GM03348 (cell line): ENCODE measurements at places on chromosomes 1 and 21.

GRCh38 chr1:115620950-115621349 lies 20.8 kb upstream of the VANGL1 start:
- no peak for DNase-seq

GRCh38 chr1:17134034-17134433 lies 14.8 kb upstream of the PADI2 start:
- no peak for DNase-seq

DNA sequence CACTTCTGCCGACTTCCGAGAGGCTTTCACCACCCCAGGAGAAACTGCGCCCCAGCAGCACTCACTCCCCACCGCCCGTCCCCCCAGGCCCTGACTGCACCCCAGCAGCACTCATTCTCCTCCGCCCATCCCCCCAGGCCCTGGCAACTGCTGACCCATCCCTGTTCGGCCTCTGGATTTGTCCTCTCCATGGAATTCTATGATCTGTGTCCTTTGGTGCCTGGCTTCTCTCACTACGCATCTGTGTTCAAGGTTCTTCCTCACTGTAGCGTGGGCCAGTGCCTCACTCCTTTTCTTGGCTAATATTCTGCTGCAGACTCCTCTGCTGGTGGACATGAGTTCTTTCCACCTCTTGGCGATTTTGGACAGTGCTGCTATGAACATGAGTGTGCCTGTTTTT lies 121.8 kb upstream of the ARHGEF16 start:
- DNase-seq: no peak

- DNase-seq: peak; percentile 20
Observed at GRCh38 chr1:55631509-55631908, 416.3 kb upstream of the USP24 start.

- DNase-seq: peak; percentile 39
Observed at GRCh38 chr1:58576727-58577653, at the start of gene TACSTD2. TSS of gene TACSTD2 (minus strand) at chr1:58577252. CDS start at chr1:58577156, 96 bp downstream.

DNA sequence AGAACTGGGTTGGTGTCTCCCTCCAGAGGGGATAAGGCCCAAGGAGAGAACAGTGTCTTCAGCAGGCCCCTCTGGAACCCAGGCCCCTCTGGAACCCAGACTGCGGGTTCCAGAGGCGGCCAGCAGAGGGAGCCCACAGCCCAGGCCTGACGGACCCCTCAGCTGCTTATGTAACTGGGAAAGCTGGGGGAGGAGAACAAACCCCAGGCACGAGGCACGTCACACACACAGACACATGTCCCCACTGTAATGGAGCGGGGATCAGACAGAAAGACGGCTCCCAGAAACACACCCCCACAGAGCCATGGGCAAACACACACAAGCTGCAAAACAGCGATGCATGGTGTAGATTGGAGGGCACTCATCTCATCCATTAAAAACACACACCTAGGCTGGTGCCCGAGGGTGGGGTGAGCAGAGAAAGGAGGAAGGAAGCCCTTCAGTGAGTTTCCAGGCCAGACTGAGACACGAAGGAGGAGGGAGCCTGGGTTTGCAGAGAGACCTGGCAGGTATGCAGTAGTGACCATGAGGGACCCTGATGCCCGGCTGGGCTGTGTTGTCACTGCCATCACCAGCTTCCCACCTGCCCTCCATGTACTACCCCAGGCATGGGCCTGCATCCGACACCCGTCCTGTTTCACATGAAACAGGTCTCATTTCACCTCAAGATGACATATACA lies 2.8 kb upstream of the IGSF8 start:
- peak; percentile 94 for DNase-seq

- DNase-seq: no peak
Observed at GRCh38 chr1:107545056-107545577, 404.3 kb downstream of the NTNG1 start.

DNA sequence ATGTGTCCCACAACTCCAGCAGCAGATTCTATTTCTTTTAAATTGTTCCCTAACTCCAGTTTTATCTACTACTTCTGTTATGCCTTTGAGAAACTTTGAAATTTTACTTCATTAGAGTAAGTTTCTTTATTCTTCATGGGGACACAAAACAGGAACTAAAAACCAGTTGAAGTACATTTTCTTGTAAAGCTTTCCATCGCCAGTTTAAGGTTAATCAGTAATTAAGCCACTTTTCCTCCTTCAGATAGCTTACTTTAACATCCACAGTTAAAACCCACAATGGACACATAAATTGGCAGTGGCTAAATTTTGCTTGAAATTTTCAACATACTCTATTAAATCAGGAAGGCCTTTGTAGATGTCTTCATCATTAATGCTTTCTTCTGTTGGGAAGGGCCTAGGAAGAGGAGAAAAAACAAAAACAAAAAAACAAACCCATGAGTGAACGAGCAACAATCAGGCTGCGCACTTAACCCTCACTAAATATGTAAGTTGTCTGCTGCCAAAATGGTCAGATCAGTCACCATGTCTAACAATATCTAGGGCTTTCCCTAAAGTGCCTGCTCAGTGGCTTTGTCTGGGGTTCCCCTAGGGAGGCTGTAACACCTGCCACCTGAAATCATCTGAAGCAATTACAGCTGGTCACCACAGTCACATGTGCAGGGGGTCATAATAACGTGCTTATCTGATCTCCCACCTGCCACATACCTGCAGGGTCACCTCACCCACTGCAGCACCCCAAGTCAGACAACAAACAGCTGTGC lies 187.9 kb downstream of the VAV3 start:
- no peak for DNase-seq

- DNase-seq: no peak
Observed at GRCh38 chr1:183353597-183353996, 64.6 kb downstream of the NMNAT2 start.

GRCh38 chr1:223425550-223425949 lies 32.3 kb downstream of the CCDC185 start:
- peak; percentile 28 for DNase-seq

DNA sequence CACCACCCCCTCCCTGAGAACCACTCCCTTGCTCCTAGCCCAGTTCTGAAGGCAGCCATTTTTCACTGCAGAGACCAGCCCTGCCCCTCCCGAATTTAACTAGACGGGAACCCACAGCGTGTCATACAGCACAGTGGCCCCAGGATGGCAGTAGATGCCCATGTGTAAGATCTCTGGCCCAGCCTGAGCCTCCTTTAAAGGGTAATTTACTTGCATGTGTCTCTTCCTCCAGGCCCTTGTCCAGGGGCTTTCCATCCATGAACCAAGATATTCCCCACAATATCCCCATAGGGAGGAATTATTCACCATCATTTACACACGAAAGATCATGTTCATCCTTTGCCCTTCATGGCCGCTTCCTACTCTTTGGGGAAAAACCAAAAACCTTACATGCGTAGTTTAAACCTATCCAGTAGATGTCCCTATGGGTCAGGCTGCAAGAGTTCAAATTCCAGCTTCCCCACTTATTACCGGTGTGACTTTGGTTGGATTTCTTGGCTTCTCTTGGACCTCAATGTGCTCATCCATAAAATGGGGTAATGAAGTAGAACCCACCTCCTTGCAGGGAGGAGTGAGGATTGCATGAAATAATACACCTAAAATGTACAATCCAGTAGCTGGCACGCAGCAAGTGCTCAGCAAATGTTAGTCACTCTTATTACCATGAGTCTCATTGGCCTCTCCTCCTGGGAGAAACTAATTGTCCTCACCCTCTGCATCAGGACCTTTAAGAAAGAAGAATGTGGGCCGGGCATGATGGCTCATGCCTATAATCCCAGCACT lies 4.0 kb upstream of the LACTBL1 start:
- peak; percentile 91 for DNase-seq

- DNase-seq: peak; percentile 28
Observed at GRCh38 chr1:100622966-100623762, 85.2 kb downstream of the GPR88 start.

DNA sequence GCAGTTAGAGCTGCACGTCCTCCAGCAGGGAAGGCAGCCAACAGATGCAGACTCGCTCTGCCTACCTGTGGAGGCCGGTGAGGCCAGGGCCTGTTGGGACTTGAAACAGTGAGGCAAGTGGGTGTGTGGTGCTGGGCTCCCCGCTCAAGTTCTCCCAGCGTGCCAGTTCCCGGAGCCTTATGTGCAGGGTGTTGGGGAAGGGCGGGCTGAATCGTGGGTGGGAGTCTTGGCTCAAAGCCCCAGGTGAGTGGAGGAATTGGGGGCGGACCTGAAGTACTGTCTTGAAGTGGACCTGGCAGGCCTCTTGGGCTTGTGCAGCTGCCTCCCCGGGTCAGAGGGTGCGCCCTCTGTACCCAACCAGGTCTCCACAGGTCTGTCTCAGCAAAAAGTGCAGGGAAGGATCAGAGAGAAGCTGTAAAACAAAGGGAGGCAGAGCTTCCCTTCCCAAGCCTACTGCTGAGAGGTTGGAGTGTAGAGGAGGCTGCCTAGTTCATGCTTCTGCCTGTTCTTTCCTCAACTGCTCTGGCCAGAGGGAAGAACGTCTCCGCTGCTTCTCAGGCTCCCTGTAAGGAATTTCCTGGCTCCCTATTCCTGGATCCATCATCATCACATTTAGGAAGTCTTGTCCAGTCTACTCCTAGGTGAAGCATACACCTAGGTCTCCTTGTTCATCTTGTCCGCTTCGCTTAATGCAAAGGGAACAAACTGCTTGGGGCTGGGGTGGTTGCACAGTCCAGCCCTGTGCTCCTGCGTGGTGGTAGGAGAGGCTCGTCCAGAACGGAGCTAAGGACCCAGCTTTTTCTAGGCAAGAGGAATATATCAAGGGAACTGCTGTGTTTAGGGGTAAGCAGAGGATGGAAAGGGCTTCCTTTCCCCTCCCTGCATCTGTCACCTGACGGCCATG lies 14.9 kb downstream of the UTP11 start:
- DNase-seq: no peak

- no peak for DNase-seq
Observed at GRCh38 chr1:184116287-184116686, 64.8 kb downstream of the TSEN15 start.

GRCh38 chr1:87202451-87202850 lies 126.2 kb upstream of the LMO4 start:
- no peak for DNase-seq

GRCh38 chr1:29793653-29794348 lies 557.5 kb downstream of the PTPRU start:
- DNase-seq: no peak

DNA sequence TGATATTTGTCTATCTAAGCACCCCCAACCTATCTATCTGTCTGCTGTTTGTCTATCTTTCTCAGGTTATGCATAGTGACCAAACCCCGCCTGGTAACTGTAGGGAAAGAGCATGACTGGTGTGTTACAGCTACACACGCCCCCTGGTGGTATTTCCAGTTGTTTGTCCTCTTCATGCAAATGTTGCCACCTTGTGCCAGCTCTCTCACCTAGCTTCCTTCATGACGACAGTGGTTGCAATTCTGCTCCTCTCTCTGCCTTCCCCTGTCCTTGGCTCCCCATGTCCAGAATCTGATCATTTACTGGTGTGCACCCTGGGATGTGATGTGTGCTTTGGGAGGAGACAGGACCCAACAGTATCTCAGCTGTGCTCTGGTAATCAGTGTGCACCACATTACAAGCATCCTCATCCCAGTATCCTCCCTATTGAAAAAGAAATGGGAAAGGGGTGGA lies 8.1 kb upstream of the INKA2 start:
- peak; percentile 65 for DNase-seq

- no peak for DNase-seq
Observed at GRCh38 chr1:231116738-231117137, 45.1 kb upstream of the TRIM67 start.

- peak; percentile 90 for DNase-seq
Observed at GRCh38 chr21:43975469-43976098, 36.5 kb upstream of the TRAPPC10 start.

- DNase-seq: no peak
Observed at GRCh38 chr1:24318615-24319311, 394 bp upstream of the GRHL3 start.

DNA sequence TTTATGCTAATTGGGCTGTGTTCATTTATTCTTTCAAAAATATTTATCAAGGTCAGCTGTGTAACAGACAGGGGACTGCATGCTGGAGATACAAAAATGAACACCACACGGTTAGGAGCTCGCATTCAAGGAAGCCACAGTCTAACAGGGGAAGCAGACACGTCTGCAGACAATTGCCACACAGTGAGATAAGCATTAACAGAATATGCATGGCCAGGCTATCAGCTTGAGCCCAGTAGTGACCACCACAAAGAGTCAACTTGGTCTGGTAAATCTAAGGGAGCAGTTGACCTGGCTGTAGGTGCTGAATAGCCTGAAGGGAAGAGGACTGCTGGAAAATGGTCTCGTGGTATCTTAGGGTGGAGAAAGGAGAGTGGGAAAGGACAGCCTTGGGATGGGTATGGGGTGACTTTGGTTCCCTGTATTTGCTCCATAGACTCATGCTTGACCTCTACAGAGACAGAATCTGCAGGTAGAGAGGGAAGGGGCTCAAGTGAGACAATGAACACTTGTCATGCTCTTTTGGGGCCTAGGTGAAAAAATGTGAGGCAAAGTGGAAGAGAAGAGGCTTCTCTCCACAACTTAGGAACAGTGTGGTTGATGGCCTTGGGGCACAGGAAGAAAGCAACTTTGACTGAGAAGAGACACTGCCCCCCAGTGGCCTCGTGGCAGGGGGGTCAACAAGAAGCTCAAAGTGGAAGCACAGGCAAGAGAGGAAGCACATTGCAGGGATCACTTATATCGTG lies 7.6 kb upstream of the NPL start:
- peak; percentile 66 for DNase-seq

GRCh38 chr1:230701895-230702768 lies 11.8 kb downstream of the AGT start:
- DNase-seq: no peak

GRCh38 chr1:99069146-99069545 lies 64.5 kb upstream of the PLPPR5 start:
- no peak for DNase-seq

GRCh38 chr1:118253053-118253915 lies 68.3 kb upstream of the SPAG17 start:
- no peak for DNase-seq

DNA sequence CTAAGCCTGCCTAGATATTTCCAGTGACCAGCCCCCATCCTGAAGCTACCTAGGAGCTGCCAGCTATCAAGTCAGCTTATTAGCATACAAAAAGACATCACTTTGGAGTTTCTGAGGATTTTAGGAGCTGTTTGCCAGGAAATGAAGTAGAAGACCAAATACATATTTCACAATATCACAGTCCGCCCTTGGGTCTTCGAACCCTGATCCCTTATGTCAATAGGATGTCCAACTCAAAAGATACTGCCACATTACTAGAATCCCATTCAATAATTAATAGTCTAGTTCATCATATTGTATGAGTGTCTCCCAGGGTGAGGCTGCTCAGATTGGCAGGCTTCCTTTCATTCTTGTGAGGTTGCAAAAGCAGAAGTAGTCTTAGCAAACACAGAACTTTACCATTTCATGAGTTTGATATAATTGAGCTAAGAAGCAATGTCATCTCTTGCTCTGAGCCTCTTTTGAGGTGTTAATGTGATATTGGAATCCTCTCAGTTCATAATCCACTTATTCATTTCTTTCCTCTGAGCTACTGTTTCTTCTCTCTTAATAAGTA lies 13.6 kb downstream of the IPO9 start:
- DNase-seq: peak; percentile 19

- no peak for DNase-seq
Observed at GRCh38 chr1:164735315-164736052, 176.5 kb downstream of the PBX1 start.
